ENCODE measurements at places on chromosomes 2 and 18.

GRCh38 chr2:19746611-19747309, 155.0 kb downstream of the TTC32 start:
- DNase-seq = no peak

DNA sequence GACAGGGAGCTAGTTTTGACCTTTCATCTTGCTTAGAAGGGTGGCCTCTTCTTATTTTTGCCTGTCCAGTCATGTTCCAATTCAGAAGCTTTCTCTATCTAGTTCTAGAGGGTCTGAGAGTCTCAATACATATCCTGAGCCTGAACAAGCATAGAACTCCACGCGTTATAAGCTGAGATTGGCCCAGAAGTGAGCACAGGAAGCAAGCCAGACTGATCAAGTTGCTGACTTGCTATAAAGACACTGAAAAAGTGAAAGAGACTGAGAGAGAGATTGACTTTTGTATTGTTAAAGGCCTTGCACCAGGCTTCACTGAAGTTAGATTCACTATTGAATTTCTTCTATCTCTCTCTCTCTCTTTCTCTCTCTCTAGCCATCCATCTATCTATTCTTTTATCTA, 142.7 kb upstream of the DOCK10 start:
- DNase-seq = no peak

DNA sequence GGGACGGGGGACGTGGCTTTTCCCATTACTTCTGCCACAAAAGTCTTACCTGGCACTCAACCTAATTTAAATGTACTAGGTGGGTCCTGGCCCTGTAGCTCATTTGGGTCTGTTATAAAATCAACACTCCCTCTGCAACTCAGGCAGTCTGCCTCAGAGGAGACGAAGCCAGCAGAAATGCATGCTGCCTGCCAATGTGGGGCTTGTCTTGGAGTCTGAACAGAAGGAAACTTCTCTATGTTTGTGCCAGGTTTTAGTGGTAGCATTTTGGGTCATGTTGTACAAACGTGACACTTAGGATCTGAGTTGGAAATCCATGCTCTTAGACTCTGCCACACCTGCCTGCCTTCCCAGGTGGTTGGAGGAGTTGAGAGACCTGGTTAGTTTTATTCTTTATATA, 292.5 kb upstream of the FAM98A start:
- DNase-seq = no peak

DNA sequence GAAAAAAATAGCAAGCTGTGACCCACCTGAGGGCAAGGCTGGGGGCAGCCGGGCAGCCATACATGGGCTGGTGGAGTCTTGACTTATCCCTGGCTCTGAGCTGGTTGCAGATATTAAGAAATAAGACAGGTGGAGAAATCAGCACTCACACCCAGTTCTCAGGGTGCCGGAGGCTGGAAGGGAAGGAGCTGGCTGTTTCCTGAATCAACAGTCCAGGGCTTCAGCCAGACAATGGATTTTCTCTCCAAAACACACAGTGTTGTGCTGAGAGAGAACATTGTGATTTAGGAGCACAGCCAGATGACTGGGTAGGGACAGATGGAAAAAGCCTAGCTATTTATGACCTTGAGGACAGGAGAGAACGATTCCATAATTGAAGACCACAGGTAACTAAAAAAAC, 208.8 kb downstream of the LDLRAD4 start:
- no peak for DNase-seq

DNA sequence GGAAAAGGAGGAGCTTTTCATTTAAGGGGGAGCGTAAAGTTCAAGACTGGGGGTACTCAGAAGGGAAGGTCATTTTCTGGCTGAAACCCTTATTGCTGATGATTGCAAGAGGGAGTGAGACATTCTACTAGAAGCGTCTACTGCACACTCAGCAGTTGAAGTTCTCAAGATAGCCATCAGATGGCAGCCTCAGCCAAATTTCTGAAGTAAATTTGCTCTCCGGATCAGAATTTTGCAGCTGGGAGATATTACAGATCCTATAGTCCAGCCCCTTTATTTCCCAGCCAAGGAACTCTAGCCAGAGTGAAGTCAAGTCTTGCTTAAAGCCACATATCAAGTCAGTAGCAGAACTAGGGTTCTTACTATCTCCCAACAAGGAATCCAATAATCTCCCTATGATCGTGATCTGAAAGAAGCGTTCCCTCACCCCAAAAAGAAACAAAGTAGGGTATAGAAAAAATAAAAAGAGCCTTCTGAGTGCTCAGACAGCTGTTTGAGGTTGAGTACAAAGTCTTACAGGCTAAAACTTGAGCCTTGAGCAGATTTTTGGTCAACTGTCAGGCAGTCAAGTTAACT, 24.0 kb downstream of the RAX start:
- DNase-seq = no peak

DNA sequence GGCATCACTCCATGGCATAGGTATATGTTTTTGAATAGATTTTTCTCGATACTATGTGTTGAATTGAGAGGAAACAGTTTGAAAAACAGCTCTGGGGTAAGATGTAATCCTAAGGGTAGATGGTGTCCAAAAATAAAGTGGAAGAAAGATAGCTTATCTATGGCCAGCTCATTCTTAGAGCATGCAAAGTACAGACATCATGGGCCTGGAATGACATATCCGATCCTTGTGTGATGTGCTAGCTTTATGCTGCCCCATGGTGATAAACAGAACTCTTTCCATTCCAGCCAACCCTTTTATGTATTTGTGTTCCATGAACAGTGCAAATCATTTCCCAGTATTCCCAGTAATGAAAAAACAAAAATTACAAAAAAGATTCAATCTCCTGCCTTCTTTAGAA, 390.2 kb upstream of the NXPH2 start:
- DNase-seq = no peak

- no peak for DNase-seq
Measured at GRCh38 chr2:163213661-163214081, 375.1 kb upstream of the KCNH7 start.

DNA sequence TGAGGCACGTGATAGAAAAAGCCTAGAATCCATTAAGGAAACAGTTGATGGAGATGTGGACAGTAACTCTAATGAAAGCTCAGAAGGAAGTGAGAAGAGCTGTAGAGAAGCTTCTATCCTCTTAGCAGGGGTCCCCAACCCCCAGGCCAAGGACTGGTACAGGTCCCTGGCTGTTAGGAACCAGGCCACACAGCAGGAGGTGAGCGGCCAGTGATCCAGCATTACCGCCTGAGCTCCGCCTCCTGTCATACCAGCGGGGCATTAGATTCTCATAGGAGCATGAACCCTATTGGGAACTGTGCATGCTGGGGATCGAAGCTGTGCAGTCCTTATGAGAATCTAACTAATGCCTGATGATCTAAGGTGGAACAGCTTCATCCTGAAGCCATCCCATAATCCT, 8.7 kb upstream of the IMP4 start:
- no peak for DNase-seq

DNA sequence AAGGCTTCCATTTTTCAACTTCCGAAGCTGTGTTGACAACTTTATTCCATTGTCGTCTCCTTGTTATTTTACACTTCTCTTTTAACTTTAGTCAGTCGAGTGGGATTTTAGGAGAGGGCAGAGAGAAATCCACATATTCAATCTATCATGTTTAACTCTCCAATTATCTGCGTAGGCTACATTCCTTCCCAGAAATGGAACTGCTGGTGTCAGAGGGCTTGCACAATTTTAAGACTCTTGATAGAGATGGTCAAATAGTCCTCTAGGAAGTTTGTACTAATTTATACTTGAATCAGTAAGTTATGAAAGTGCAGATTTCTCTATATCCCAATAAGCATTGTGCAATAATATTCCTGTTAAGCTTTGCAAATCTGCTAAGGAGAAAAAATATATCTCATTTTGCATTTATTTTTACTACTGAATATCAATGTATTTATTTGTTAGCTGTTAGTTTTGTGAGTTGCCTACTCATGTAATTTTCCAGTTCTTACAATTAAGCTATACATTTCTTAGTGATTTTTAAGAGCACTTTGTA, 95.6 kb downstream of the CYP26B1 start:
- DNase-seq = no peak

GRCh38 chr2:183269956-183270355, 145.7 kb downstream of the NUP35 start:
- no peak for DNase-seq

DNA sequence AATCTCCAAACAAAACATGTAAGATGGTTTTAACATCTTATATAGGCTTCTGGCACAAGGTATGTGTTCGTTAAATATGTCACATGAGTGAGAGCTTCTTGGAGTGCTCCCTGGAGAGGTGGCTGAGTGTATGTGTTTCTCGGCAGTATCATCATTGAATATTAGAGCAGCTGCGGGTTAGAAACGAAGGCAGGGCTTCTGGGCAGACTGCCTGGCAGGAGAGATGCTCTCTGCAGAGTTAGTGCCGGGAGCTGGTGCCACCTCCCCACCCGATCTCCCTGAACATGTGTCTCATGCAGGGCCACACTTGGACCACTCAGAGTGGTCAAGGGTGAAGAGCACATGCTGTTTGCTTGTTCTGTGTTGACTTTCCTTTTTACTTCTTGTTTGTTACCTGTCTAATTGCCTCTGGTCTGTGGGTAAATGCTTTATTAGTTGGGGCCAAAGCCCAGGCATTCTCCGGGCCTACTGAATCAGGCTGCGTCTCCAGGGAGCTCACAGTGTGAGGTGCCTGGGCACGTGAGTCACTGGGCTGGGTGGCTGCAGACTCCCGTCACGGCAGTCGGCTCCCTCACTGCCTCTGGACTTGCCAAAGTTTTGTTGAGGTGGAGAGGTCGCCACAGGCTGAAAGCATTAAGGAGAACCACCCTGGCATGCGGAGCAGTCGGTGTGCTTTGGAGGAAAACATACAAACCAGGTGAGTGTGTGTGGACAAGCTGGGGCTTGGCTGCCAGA, 246.6 kb downstream of the FHOD3 start:
- DNase-seq = no peak

- DNase-seq = no peak
Measured at GRCh38 chr2:65199166-65199565, 28.5 kb upstream of the ACTR2 start.

GRCh38 chr2:14127765-14128164, 504.8 kb upstream of the LRATD1 start:
- no peak for DNase-seq

DNA sequence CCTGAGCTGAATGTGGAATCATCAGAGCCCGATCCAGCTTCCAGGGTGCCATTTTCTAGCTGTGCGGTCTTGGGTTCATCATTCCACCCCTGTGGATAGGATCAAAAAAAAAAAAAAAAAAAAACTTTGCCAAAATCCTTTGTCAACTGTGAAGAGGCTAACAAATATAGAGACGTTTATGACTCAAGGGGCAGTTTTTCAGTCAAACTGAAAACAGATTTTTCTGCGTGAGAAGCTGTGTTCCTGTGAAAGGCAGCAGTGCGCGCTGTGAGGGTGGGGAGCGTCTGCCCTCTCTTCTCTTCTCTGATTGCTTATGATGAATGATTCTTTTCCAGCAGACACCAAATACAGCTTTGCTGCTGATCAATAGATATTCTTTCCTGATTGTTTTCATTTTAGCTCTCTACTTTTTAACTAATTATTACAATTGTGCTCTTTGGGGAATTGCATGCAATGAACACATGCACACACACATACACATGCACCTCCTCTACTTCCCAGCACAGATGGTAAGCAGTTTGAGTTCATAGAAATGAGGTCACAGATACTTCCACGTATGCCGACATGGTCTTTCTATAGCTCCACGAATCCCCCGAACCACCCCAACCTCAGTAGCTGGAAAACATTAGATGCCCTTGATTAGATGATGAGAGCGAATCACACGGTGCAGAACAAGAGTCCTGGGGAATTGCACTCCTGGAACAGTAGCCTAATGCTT, 175.4 kb downstream of the NRP2 start:
- no peak for DNase-seq

DNA sequence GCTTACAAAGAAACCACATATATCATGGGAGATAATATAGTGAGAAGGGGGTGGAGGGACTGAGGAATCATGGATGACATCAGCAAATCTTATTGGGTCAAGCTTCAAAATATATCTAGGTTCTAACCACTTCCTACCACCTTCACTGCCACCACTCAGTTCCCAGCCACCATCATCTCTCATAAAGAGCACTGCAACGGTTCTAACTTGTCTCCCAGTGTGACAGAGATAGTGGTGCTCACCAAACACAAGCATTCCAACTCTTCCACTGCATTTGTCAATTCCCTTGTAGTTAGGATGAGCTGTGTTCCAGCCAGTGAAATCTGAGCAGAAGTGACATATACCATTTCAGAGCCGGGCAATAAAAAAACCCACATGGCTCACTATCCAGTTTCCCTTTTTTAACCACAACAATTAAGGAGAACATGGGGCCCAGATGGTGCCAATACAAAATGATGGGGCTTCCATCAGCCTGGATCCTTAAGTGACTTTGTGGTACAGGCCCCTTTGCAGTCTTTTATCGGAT, 318.1 kb downstream of the NBAS start:
- no peak for DNase-seq

DNA sequence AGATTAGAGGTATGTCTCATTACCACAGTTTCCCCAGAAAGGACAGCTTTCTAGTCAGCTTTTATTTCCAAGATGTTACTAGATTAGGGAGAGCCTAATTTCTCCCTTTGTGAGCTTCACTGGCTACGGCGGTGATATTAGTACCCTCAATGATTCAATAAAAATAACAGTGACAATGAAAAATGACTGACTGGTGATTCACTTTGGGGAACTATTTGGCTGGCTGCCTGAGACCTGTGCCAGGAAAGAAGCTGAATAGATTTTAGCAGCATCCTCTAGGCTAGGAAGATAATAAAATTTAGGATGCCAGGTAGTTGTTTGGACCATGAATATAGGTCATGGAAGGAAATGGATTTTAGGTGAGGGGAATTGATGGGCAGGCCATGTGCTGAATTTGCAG, 178.7 kb downstream of the FMNL2 start:
- no peak for DNase-seq

DNA sequence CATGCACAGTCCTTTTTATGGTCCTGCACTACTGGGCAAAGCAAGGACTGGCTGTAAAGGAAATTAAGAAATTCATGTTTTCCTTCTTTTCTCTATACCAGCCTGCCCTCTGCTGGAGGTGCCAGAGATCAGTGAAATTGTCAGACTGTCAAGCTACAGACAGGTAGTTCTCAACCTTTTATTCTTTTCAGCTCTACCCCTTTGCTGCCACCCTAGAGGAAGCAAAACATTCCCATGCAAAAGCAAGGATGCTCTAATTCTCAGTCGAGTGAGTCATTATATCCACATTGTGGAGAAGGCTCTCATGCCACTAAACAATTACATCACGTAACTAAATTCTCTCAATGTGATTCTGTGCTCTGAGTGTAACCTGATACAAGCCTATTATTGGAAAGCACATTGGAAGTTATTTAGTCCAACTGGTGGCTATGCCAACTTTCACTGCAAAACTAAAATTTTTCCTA, 25.0 kb upstream of the RAPGEF4 start:
- no peak for DNase-seq

GRCh38 chr2:152466980-152467676, 132.2 kb downstream of the FMNL2 start:
- no peak for DNase-seq

DNA sequence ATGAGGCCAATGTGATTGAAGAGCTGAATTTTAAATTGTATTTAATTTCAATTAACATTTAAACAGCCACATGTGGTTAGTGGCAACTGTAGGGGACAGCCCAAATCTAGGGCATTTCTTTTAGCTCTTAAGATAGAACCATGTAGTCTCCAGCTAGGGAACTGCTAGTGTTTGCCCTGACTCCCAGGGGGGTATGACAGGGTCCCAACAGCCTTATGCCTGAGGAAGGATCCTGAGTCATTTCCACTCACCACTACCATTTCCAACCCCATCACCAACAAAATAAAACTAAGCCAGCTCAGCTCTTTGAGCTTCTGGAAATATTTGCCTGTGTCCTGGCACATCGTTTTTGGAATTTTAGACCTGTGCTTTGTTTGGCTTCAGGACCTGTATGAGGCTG, 13.7 kb upstream of the GMCL1 start:
- no peak for DNase-seq

GRCh38 chr2:88707003-88707402, 15.5 kb downstream of the RPIA start:
- no peak for DNase-seq

Measured in stimulated activated CD8-positive, alpha-beta memory T cell treated with anti-CD3 and anti-CD28 coated beads, Interleukin-2, amount 100 ng/mL, for 1 hour (primary cell).